ENCODE measurements at places on chromosomes 12 and 14.
A peak's percentile ranks its signal among the peaks of the same experiment; 100 is the strongest.

GRCh38 chr12:2449586-2449985 is 345.2 kb upstream of the FKBP4 start:
- DNase-seq: no peak

- DNase-seq: no peak
These were observed 129.2 kb upstream of the RFLNA start for GRCh38 chr12:124165695-124166094.

DNA sequence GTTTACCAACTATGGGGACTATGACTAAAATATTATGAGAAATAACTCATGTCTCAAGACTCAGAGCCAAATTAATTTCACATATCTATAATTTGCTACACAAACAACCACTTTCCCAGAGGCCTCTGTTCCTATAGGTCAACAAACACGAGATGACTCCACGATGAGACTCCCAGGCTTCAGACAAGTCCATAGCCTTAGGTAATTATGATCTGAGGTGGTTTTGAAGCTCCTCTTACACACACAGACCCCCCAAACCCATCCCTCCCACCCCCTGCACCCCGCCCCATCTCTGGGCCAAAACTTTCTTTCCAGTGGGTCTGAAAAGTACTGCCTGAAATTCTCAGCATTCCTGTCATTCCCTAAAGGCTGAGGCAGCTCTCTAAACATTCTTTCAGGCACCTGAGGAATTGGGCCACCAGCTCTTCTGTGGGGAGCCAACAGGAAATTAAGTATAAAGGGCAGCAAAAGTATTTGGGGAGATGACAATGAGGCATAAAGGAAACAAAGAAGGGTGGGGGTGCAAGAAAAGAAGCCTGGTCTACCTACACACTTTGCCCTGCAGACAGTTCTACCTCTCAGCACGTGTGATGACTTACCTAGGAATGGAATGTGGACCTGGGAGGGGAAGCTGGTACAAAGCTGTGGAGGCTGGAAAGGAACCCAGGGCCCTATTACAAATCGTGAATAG is 143.6 kb downstream of the PAWR start:
- no peak for DNase-seq

DNA sequence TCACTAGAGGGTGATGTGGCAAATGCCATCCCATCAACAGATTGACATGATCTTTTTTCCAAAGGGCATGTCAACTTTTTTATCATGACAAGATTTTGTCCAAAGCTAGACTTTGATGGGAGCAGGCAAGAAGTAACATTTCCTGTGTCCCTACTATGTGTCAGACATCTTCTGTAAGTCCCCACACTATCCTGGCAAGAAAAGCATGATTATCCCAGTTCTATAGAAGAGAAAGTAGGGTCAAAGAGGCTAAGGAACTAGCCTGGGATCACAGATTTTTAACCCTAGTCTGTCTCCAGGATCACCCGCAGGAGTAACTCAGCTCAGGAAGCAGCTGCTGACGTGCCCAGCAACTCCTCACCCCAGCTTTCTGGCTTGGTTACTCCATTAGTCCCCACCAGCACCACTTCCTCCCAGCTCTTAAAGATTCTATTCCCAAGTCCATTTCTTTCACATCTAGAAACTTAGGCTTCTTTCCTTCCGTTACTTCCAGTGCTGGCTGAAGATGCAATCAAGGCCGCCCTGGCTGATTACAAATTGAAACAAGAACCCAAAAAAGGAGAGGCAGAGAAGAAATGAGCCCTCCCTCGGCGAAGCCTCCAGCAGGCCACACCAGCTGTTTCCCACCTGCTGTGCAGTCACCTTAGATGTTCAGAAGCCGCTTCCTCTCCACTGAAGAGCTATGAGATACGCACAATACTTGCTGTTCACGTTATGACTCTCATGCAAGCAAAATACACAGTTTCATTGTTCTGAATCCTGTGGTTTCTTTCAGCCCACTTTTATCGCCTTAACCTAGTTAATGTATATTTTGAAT is 6.2 kb downstream of the ISCU start:
- peak; percentile 15 for DNase-seq

DNA sequence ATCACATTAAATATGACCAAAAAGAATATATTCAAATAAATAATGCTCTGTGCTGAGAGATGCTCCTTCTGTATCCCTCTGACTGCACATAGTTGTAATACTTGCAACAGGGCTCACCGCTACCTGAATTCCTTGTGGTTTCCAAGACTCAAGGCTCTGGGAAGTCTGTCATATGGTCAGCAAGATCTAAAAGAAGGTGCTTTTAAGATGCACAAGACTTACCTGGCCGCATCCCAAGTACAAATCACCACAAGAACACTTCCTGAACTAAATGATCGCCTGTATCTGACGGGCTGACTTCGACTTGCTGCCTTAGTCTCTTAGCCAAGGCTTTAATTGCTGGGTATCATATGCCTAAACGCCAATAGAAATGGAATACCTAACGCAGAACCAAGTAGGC is 67.2 kb downstream of the HECTD4 start:
- DNase-seq: no peak

- DNase-seq: no peak
These were observed 111.1 kb upstream of the SCAF11 start for GRCh38 chr12:46101485-46101869.

DNA sequence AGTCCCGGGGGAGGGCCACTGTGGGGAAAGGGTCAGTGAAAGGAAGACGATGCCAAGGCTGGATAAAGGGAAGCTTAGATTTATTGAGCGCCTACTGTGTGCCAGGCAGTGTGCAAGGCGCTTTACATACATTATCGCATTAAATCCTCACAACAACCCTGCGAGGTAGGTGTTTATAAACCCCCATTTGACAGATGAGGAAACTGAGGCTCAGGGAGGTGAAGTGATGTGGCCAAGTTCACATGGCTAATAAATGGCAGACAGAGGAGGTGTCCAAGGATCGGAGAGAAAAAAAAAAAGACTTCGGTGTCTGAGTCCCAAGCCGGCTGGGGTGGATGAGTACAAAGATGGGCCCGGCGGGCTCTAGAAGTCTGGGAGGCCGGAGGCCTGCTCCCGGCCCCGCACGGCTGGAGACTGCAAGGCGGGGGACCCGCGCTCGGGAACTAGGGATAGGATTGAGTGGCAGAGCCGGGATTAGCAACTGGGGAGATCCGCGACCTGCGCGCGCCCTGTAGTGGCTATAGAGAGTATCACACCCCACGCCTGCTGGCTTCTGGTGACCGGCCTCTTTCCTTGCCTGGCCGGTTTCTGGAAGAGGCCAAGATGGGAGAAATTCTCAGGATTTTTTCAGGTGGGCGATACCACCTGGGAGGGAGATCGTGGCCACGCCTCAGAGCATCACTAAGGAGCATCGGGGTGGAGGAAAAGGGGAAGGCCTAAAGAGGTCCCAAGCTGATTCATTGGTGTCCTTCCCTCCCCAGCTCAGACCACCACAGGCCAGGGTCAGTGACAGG is 3.9 kb downstream of the DDN start:
- DNase-seq: no peak

DNA sequence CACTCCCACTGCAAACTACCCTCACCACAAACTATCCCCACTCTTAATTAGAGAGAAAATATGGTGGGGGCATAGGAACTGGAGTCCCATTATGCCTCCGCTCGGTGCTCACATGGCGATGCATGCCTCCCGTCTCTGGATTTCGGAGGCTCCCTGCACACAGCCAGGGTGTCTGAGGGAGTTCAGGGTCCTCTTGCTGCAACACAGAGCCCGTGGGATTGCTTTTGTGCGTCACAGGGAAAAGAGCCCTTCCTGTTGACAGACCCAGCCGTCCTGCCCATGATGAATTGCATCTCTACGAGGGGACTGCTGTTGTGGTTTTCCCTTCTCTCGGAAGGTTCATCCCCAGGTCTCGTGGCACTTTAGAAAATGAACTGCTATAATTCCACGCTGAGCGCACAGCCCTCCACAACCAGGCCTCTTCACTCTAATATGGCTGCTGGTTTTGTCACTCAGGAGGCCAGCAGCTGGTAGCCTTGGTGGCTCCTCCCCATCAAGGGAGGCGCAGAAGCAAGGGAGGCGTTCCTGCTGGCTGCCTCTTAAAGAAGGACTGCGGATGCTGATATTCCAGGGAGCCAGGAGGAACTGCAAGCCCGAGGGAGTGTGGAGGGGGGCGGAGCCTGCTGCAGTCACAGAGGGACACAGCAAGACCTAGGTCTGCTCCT is 158.0 kb downstream of the KCNA5 start:
- no peak for DNase-seq

- no peak for DNase-seq
These were observed 12.1 kb downstream of the ETV6 start for GRCh38 chr12:11661491-11662089.

DNA sequence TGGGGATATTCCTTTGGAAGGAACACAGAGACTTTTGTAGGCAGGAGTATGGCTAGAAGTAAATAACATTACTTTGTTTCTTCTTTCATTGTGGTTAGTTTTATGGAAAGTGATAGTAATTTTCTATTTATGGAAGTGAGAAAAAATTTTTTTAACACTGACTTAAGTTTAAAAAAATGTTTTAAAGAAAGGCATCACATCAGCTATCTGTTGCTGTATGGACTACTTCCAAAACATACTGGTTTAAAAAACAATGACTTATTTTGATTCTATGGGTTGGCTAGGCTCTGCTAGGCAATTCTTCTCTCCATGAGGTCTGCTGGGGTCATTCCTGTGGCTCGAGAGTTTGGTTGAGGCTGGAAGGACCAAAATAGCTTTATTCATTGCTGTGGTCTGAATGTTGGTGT is 31.7 kb upstream of the SLC38A2 start:
- DNase-seq: no peak

- DNase-seq: no peak
These were observed 101.3 kb downstream of the LGMN start for GRCh38 chr14:92646952-92647796.

GRCh38 chr12:3470296-3470695 is 20.7 kb upstream of the PRMT8 start:
- no peak for DNase-seq

GRCh38 chr12:124626971-124627411 is 59.6 kb upstream of the NCOR2 start:
- DNase-seq: no peak

DNA sequence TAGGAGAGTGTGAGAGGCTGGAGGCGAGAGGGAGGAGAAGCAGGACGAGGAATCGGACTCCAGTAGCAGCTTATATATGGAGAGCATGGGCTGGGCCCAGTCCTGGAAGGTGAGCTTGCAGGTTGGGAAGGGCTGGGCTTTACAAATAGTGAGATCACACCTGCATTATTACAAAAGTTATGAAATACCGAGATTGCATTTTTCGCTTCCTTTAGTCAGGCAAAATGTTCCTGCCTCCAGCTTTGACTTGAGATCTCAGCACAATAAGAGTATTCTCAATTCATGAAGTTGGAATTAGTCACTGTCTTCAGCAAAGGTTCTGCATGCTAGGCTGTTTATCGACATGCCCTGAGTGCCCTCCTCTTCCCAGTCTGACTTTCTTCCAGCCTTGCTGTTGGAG is at the start of gene KRT6B:
Gene KRT6B (minus strand): TSS at position 46 of the 400 bp plus-strand sequence. CDS start 68 bp downstream, outside the sequence.
- DNase-seq: no peak

GRCh38 chr12:124914392-124915238 is at the start of gene UBC:
TSS of gene UBC (minus strand) at chr12:124914650. CDS start at chr12:124913771, 879 bp downstream.
- peak; percentile 77 for DNase-seq

GRCh38 chr12:110266980-110267620 is 13.9 kb upstream of the ATP2A2 start:
- DNase-seq: no peak

- DNase-seq: no peak
These were observed 99.9 kb downstream of the TMTC3 start for GRCh38 chr12:88241862-88242570.

GRCh38 chr12:45309836-45310626 is 94.1 kb downstream of the ANO6 start:
- DNase-seq: no peak

DNA sequence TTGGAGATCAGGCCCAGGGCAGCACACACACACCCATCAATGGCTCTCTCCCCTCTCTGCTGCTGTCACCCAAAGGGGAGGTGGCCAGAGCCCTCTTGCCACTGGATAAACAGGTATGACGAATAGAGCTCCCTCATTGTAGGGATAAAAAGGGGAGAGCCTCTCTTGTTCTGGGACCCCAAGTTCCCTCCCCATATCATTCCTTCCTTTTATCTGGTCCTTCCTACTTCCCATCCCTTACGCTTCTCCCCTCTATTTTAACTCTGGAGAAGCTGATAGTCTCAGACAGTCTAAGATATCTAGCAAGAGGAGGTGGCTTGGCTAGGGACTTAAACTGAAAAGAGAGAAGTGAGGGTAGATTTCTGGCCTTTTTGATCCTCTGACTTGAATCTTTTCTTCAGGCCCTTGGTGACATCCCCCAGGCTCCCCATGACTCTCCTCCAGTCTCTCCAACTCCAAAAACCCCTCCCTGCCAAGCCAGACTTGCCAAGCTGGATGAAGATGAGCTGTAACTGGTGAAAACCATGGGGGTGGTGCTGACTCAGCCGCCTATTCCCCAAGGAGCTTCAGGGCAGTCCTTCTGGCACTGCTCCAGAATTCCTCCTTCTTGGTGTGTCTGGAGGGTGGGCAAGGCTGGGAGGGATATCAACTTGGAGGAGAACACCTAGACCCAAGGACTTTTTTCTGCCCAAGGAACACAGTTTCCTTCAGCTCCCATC is 5.3 kb downstream of the ARHGEF25 start:
- no peak for DNase-seq

DNA sequence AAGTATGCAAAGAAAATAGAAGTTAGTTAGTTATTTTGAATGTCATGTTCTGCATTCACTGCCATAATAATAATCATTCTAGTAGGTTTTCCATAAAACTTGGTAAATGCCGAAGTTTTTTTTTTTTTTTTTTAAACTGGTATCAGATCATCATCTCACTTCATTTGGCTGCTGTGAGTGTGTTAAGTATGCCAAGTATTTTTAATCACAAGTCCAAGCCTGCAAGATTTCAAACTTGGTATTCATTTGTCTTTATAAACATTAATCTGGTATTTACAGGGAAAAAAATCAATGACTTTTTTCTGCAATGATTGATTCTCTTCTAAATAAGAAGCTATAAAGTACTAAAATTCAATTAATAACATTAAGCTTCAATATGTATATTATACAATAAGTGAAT is 248.9 kb downstream of the CCDC59 start:
- no peak for DNase-seq

DNA sequence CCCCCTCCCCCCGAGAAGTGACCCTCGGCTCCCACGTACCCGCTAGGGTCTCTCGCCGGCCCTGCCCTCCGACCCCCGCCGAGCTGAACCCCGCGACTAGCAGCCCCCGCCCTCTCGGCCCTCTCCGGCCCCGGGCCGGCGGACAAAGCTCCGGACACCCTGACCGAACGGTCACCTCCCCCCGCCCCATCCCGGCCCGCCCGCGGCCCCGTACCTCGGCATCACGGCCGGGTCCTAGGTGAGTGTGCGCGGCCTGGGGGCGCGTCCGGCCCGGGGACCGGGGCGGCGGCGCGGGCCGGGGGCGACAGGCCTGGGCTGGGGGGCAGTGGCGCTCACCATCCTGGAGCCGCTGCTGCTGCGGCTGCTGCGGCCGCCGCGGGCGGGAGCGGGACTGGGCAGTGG is at the start of gene FIGNL2:
Gene FIGNL2 (minus strand): TSS at position 393 of the 402 bp plus-strand sequence. CDS start 26,305 bp downstream, outside the sequence.
- DNase-seq: no peak

- no peak for DNase-seq
These were observed 166.6 kb upstream of the RPL10L start for GRCh38 chr14:46818147-46818546.

GRCh38 chr14:85566603-85567002 is 36.7 kb downstream of the FLRT2 start:
- no peak for DNase-seq
